Nephron progenitor cell (in vitro differentiated cells): ENCODE measurements at places on chromosomes 3 and 15.

DNA sequence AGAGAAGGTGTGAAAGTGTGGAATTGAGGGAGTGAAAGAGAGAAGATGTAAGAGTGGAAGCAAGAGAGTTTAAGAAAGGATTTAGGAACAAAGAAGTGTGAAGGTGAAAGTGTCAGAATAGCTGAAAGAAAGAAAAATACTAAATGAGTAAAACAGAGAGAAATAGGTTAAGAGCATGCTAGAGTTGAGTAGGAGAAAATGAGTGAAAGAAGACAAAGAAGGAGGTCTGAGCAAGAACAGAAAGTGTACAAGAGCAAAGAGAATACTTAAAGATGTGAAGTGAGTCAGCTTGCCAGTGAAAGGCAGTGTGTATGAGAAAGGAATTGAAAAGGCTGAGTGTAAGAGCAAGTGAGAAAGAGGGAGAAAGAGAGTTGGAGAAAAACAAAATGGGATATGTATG lies 348.8 kb upstream of the BCHE start:
- no peak for DNase-seq

- no peak for DNase-seq
Observed at GRCh38 chr3:30131191-30131590, 475.2 kb upstream of the TGFBR2 start.

- DNase-seq: no peak
Observed at GRCh38 chr3:72015463-72015862, 230.5 kb upstream of the PROK2 start.

GRCh38 chr3:130259166-130259874 lies 86.2 kb upstream of the COL6A5 start:
- no peak for DNase-seq

DNA sequence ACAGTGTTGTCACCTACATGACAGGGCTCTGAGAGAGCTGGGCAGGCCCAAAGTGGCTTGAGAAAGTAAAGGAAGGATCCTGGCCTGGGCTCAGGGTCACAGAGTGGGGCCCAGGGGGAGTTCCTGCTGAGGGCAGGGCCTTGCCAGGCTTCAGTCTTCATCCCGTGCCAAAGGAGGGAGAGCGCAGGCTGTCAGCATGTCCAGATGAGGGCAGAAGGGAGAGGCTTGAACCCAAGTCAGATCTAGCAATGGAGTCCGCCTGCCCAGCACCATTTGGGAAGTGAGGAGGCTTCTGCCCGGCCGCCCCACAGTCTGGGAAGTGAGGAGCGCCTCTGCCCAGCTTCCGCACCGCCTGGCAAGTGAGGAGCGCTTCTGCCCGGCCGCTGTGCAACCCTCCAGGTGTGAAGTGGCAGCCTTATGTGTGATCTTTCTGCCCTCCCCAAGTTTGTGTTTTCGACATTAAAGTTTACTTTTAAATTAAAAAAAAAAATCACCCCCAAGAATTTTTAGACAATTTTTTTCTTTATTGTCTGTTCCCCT lies 303.6 kb upstream of the PROK2 start:
- no peak for DNase-seq

GRCh38 chr3:71530903-71531530 lies 52.5 kb downstream of the FOXP1 start:
- peak; percentile 28 for DNase-seq
